ENCODE measurements at places on chromosomes 5 and 9.

DNA sequence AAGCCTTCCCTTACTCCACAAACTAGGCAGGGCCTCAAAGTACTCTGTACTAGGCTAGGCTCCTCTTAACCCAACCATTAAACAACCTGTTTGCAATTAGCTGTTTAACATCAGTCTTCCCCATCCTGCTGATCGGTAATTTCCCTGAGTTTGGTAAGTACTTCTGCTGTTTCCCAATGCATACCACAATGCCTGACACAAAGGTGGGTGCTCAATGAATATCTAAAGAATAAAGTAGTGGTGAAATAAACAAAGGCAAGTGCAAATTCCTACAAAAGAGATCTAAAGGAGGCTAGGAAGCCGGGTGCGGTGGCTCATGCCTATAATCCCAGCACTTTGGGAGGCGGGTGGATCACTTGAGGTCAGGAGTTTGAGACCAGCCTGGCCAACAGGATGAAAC is 25.0 kb downstream of the FBXW2 start:
- no peak for DNase-seq

- DNase-seq: no peak
These were observed 6.8 kb upstream of the CLINT1 start for GRCh38 chr5:157865781-157866180.

DNA sequence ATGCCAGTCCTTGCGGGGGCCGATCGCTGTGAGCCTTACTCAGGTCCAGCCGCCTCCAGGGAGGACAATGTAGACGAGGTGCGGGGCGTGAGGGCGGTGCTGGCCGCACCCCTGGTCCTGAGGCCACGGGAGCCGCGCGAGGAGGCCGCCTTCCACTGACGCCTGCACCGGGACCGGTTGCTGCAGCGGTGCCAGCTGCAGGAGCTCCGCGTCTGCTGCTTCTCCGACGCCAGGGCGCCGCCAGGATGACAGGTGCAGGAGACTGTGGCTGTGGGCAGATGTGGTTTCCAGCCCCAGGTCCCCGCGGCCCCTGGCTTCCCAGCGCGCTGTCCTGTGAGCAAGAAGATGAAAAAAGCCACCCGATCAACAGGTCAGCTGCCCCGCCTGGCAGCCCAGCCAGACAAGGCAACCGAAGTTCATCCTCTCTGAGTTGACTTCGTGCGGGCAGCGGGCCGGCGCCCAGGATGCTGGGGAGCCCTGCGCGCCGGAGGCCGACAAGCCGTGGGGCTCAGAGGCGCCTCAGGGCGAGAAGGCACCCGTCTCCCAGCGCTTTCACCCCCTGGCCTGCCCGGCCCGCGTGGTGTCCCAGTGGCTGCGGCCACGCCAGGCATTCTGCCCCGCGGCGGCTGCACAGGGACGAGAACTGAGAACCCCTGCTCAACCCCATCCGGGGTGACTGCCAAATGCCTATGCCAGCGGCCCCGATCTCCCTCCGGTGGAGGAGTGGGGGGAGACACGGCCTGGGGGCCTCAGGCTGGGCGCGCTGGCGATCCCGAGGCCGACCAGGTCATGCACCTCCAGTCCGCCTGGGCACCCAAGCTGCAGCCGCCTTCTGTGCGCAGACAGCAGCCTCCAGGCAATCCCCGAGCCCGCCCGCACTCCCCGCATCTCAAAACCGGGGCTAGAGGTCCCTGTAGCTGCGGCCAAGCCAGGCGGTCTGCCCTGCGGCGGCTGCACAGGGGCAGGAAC is 43.4 kb upstream of the BICD2 start:
- peak; percentile 73 for DNase-seq

DNA sequence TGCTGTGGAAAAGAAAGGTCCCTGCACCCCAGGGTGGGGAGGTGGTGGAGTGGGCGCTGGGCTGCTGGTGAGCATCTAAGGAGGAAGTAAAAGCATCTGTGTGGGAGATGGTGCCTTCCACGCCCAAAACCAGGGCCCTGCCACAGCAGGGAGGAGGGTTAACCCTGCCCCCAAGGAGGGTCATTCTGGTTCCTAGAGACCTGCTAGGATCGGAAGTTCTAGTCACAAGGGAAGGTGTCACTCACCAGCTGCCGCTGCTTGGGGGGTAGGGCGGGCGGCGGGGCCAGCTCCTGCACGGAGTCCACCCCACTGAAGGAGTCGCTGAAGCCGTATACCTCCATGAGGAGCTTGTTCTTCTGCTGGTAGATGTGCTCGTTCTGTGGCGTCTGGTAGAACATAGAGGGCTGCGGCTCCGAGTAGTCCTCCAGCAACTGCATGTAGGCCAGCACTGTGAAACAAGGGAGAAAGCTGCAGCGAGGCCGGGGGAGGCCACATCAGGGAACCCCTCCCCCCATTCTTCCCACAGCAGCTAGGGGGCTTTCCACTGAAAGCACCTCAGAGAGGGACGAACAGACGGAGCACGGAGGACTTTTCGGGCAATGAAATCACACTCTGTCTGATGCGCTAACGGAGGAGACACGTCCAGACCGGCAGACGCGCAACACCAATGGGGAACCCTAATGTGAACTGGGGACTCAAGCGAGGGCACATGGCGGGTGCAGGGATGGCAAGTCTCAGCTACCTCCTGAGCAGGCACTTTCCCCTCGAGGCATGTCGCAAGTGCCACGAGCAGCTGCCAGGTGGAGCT is 76.4 kb downstream of the PRRT1B start:
- DNase-seq: no peak

- DNase-seq: peak; percentile 54
These were observed 216.2 kb upstream of the IER5L start for GRCh38 chr9:129394061-129394885.

- DNase-seq: no peak
These were observed 102.7 kb downstream of the DPYSL3 start for GRCh38 chr5:147407094-147407681.

- DNase-seq: no peak
These were observed 717.9 kb upstream of the WWC1 start for GRCh38 chr5:167573370-167574127.

DNA sequence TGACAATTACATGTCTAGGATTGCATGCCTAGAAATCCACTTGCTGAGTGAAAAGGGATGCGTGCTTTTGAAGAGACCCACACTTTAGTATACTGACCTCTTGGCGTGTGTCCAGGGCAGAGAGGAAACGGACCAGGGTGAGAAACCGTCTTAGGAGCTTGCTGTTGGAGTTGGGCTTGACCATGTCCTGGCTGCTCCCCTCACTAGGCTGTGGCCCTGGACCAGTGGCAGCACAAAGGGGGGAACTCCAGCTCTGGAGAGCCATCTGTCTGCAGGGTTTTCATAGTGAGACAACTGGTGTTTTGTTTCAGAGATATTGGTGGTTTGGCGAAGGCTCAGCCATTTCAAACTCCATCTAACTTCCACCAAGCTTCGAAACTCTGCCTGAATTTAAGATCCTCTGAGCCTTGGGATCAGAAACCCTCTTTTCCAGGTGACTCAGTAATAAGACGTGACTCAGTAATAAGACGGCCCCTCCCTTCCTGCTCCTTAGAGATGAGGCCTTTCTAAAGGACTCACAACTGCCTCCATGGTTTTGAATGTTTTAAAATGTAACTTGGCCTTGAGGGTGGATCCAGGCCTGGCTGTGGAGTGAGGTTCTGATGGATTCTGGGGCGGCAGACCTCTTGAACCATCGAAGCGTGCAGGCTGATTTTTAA is 165.8 kb downstream of the MELK start:
- no peak for DNase-seq

DNA sequence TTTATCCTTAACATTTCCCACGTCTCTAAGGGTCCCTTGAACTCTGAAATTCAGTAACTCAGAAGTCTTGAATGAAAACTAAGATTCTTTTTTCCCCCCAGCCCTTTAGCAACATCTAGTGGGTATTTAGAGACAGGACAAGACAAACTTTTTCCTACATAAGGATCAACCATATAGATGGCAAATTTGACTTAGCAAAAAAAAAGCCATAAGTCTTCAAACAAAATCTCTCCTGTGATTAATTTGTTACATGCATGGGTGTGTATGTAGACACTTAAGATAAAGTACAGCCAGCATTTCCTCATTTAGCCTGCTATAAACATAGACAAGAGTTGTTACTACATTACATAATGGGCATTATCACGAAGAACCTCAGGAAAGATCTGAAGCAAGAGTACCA is 29.1 kb upstream of the ANKRD31 start:
- no peak for DNase-seq

DNA sequence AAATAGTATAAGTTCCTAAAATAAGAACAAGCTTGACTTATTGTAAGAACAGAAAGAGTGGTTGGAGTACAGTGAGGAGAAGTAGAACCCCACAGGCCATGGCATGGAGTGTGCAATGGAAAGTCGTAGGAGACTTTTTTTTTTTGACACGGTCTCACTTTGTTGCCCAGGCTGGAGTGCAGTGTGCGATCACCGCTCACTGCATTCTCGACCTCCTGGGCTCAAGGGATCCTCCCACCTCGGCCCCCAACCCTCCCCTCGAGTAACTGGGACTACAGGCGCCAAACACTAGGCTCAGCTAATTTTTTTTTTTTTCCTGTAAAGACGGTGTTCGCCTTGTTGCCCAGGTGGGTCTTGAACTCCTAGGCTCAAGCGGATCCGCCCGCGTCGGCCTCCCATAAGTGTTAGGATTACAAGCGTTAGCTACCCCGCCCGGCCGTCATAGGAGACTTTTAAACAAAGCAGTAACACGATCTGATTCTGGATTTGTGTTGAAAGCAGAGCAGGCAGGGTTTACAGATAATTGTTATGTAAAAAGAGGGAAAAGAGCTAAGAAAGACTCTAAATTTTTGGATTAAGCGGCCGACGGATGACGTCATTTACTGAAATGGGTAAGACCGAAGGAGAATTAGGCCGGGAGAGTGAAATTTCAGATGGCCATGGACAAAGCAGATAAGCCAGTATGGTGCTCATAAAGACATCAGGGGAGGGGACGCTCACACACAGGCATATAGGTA is 752 bp downstream of the TSTD2 start:
- peak; percentile 66 for DNase-seq

GRCh38 chr9:124008694-124009530 is 2.7 kb upstream of the LHX2 start:
- no peak for DNase-seq

DNA sequence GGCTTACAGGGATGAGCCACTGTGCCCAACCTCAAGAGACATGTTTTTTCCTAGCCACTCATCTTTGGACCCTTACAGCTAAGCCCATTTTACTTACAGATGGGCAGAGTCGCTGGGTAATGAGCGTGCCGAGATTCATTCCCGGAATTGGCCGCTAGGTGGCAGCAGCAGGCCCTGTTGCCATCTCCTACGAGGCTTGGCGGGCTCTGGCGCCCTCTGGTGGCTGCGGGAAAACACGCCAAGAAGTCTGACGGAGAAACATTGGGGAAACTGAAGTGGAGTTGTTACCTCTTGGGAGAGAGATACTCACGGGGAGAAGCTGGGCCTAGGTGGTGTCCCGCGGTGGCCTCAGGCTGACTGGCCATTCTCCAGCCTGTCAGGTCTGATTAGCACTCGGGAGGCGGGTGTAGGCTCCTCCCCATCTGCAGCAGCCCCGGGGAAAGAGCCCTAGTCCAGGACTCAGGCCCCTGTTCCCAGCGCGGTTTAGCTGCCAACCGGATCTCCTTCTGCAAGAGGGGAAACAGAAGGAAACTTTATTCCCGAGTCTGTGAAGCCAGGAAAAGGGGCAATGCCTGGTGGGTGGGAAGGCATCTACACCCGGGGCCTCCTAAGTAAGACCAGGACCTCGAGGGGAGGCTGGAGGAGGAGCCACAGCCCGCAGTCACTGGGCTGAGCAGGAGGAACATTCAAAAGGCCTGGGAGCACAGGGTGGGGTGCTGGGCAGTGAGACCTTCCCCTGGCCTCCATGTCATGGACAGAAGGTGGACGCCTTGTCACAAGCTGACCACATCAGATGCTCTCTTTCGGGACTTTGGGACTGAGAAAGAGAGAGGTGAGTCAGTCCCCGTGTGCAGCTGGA is 9.7 kb downstream of the PTGES2 start:
- peak; percentile 99 for DNase-seq

GRCh38 chr5:172626031-172626581 is 15.0 kb upstream of the NEURL1B start:
- DNase-seq: peak; percentile 28

DNA sequence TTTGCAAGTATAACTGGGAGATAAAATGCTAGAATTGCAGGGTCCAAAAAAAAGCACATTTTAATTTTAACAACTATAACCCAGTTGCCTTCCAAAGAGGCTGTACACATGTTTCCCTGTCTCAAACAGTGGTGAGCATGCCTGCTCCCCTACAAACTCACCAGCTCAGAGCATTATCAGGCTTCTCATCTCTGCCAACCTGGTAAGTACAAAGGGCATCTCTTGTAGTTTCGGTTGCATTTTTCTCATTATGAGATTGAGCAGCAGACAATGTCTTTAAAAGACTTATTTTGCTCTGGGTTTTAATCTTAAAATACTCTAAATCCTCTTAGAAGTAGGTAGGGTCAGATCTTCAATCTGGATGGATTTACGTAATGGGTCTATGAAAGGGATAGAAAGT is 107.1 kb upstream of the MSX2 start:
- no peak for DNase-seq

- DNase-seq: peak; percentile 37
These were observed 9.1 kb downstream of the ENHO start for GRCh38 chr9:34513567-34514214.

DNA sequence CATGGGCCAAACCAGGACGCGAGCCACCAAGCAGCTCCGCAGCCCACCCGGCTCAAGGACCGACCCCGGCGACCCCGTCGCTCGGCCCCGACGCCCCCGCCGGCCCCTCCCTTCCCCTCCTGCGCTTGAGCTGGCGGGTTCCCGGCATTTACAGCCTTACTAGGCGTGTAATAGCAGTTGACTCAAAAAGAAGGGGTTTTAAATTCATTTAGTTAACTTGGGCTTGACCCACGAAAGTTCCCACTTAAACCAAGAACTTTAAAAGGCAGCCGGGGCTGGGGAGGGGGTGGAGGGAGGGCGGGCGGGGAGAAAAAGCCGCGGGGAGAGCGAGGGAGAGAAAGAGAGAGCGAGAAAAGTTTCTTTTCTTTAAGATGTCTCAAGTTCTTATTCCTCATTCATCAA is 636 bp downstream of the PRDM12 start:
- DNase-seq: no peak

DNA sequence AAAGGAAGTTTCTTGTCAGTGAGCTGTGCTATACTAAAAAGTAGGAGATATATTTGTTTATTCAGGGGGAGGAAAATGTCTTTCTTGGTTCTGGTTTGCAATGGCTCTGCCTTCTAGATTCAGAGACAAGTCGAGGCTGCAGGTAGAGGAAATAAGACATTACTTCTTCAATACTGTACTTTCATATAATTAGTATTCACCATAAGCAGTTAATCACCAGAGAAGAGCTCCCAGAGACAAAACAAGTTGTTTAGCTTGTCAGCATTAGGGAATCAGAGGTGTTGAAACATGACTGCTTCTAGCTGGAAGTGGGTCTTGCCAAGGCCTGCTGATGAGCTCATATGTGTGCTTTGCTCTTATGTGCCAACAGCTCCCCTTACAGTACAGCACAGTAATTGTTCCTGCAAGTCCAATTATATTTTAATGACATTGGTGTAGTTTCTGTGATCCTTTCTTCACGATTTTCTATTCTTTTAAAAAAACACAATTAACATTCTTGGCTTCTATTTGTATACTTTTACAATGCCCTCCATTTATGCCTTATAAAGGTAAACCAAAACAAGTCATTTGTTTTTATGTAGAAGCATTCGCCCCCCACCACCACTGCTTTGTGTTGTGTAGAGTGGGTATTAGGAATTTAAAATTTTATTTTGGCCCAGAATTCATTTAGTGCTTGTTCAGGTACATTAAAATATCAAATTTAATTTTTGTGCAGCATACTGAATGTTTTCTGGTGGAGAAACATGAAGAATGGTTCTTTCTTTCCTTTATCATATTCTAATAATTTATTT is 112.2 kb downstream of the RPS23 start:
- no peak for DNase-seq

- no peak for DNase-seq
These were observed 1191.9 kb upstream of the NUDT12 start for GRCh38 chr5:104754311-104754995.

Measured in activated effector memory CD4-positive, alpha-beta T cell treated with anti-CD3 and anti-CD28 coated beads, Interleukin-2, amount 50 U/mL, for 16 hours (primary cell).